ENCODE measurements at places on chromosomes 6 and 20.

DNA sequence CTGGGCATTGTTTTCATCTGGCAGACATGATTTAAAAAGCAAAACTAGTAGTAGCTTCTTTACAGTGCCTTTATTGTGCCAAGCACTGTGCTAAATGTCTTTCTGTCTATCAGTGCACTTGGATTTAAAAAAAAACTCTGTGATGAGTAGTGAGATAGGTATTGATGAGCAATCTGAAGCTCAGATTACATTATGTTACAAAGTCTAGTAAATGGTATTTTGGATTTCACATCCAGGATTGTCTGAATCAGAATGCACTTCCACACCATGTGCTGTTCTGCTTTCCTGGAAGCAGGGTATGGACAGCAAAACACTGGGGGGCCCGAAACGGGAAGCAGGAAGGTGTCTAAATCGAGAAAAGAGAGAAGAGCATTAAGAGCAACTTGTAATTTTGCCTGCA lies 103.4 kb upstream of the CCN2 start:
- DNase-seq, result no peak

- no peak for DNase-seq
These were observed 171.8 kb upstream of the COL21A1 start for GRCh38 chr6:56419191-56419590.

DNA sequence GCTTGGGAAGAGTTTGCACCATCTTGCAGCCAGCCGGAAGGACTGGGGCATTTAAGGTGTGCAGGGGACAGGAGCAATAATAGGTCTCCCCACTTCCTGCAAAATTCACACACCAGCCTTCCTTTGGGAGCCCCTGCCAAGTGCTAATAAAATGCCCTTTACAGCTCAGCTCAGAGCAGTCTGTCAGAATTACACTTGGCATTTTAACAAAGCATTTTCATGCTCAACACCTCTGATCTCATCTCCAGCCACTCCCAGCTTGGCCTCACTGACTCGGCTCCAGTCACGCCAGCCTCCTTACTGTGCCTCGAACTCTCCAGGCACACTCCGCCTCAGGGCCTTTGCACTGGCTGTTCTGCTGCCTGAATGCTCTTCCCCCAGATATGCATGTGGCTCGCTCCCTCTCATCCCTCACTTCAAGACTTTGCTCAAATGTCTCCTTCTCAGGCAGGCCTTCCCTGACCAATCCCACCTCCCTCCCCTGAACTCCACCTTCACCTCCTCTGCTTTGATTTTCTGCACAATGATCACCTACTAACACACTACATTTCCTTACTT lies 43.7 kb downstream of the GRM4 start:
- no peak for DNase-seq

DNA sequence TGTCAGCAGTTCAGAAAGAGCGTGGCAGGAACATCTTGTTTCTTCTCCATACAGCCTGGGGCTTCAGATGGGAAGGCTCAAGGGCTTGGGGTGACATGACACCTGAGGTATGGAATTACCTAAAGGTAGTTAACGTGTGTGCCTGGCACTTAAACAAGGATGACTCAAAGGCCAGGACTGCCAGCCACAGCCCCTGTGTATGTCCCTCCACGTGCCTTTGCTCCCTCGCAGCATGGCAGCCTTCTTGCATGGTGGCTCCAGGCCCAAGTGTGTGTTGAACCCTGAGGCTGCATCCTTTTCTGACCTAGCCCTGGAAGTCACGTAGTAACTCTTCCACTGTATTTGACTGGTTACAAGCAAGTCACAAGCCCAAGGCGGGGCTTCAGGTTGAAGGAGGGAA lies 33.6 kb upstream of the MYL9 start:
- no peak for DNase-seq

- DNase-seq, result no peak
These were observed 340.1 kb downstream of the ZFAND3 start for GRCh38 chr6:38159596-38159995.

GRCh38 chr6:156485150-156485549 lies 292.0 kb upstream of the ARID1B start:
- DNase-seq, result no peak

GRCh38 chr6:105174512-105174911 lies 5.3 kb downstream of the POPDC3 start:
- no peak for DNase-seq

- DNase-seq, result no peak
These were observed 241.7 kb upstream of the TAB2 start for GRCh38 chr6:149075616-149076354.

DNA sequence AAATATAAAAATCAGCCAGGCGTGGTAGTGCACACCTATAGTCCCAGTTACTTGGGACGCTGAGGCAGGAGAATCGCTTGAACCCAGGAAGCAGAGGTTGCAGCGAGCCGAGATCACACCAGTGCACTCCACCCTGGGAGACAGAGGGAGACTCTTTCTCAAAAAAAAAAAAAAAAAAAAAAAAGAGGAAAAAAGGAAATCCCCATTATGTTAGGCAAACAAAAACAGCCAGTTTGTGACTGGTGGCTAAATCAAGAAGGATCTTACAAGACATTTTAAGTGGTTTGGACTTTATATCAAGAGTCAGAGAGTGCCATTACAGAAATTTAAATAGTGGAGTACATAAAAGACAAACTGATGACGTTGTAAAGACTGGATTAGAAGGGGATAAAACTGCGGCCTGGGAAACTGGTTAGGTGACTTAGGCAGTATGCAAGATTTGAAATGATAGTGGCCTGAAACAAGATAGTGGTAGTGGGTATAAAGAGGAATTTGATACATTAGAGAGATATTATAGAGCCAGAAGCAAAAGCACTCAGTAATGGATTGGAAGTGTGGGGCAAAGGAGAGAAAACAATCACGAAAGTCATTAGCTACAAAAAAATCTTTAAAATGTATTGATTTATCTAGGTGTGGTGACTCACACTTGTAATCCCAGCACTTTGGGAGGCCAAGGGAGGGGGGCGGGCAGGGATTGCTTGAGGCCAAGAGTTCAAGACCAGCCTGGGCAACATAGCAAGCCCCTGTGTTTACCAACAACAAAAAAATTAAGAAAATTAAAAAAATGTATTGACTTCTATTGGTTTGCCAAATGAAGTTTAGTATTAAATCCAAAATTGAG lies 1.7 kb upstream of the MYO6 start:
- DNase-seq, result no peak

GRCh38 chr20:15033891-15034290 lies 696.5 kb upstream of the FLRT3 start:
- DNase-seq, result no peak

DNA sequence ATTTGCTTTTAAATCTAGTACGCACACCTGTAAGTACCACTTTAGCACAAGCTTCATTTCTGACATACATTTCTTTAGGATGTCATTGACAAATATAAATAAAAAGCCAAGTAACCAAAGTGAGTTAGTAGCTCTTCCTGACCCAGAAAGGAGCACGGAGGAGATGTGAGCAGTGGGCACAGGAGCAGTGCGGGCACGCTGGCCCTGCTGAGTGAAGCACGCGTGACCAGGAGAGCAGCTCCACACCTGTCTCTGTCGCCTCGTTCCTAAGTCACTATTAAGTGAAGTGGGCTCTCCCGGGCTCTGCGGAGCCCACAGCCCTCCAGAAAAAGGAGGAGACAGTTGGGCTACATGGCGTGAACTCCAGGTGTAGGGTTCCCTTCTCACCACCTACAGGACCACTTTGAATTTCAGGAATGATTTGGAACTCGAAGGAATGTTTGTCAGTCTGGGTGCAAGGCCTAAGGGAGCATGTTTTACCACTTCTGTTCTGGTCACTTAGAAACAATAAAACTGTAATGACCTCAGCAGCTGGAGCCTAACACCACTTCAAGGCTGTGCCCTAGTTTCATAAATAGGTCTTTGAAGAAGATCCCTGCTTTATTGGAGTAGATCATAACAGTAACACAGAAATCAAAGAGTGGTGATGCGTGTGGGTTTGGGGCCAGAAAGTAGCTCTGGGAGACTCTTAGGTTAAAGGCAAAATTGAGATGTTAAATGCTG lies 95.9 kb downstream of the FAM120B start:
- no peak for DNase-seq

- no peak for DNase-seq
These were observed 24.8 kb upstream of the APMAP start for GRCh38 chr20:25017257-25017803.

- DNase-seq, result peak; percentile 6
These were observed 5.9 kb downstream of the TMEM63B start for GRCh38 chr6:44133003-44133931.

- DNase-seq, result peak; percentile 95
These were observed at the start of gene FAM135A for GRCh38 chr6:70413114-70413991. Gene FAM135A, plus strand, starts transcription at chr6:70413508. Its CDS starts 14,835 bp downstream, at chr6:70428343.

DNA sequence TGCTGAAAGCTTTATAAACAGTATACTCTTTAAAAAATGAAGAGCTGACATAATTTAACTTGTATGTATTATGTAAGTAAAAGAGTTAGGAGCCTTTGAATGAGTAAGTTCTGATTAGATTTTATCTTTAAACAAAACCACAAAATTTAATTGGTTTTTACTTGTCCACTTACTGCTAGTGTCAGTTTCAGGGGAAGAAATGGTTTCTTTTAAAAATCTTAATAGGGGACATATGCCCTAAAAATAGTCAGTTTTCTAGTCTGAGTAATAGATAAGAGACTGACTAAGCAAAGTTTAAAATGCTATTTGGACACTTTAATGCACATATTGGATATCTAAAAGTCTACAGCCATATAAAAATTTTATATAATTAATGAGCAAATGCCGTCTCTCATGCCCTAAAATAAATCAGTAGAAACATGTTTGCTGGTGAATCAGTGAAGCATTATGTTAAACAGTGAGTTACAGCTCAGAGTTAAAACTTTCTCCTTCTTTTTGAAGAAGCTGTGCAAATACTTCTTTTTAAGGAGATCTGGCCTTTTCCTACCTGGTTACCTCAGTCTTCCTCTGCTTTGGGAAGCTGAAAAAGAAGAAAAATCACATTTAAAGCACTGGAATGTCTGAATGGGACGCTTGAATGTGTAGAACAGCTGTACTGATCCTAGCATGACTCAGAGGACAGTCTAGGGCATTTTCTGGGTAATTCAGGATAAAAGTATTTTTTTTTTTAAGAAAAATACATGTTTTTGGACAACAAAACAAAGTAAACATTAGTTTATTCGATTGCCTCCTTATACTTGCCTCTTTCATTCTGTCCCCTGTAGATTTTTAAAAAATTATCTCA lies 55.3 kb downstream of the CDH26 start:
- no peak for DNase-seq

- DNase-seq, result no peak
These were observed 423.4 kb upstream of the IMPG1 start for GRCh38 chr6:76495909-76496308.

DNA sequence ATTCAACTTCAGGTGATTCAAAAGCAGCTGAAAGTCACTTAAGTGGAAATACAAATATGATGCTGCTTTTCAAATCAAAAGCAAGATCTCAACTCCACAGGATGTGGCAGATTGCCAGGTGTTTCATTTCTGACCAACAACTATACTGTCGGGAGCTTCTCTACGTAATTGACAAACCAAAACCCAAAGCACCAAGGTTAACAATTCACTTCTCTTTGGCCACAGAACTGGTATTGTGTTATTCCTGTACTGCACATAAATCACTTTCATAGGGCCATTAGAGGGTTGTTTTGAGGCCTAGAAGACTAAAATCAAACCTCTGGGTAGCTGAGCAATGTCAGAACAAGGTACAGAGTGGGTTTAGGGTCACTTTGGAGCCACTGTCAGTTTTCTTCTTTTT lies 169.7 kb downstream of the HAO1 start:
- no peak for DNase-seq

GRCh38 chr20:58137651-58138265 lies 90.7 kb downstream of the ANKRD60 start:
- DNase-seq, result no peak

DNA sequence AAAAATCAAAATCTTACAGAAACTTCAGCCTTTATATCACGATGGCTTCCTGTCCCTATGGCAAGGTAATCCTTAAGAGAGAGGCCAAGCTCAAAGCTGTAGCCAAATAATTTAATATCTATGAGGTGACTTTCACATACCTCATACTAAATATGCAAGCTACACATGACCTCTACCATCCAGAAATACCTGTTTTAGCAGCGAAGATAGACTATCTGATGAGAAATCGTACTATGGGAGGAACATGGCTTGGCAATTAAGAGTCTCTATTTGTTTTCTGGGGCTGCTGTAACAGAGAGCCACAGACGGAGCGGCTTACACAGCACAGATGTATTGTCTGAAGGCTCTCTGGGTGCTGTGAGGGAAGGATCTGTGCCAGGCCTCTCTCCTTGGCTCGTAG lies 31.0 kb upstream of the SALL4 start:
- no peak for DNase-seq

- no peak for DNase-seq
These were observed 89.0 kb downstream of the TCP11 start for GRCh38 chr6:35051997-35052583.

GRCh38 chr6:38427492-38428210 lies 212.1 kb downstream of the BTBD9 start:
- DNase-seq, result no peak

- DNase-seq, result no peak
These were observed 14.7 kb downstream of the JAG1 start for GRCh38 chr20:10658876-10659632.

- no peak for DNase-seq
These were observed 122.3 kb downstream of the QRSL1 start for GRCh38 chr6:106751501-106752252.

GRCh38 chr6:31285486-31285885 lies 13.6 kb upstream of the HLA-C start:
- no peak for DNase-seq

- DNase-seq, result no peak
These were observed 209.6 kb downstream of the CDH26 start for GRCh38 chr20:60167812-60168211.

GRCh38 chr6:11813606-11814005 lies 35.0 kb upstream of the ADTRP start:
- DNase-seq, result no peak

- no peak for DNase-seq
These were observed 4.3 kb downstream of the AK9 start for GRCh38 chr6:109686566-109687265.

GRCh38 chr20:9066191-9066590 lies 2.7 kb upstream of the PLCB4 start:
- no peak for DNase-seq

- no peak for DNase-seq
These were observed 386.5 kb upstream of the SULF2 start for GRCh38 chr20:48171626-48172356.

- no peak for DNase-seq
These were observed 102.5 kb downstream of the PLCB1 start for GRCh38 chr20:8234580-8234979.

GRCh38 chr20:881051-881782 lies 34.9 kb downstream of the ANGPT4 start:
- no peak for DNase-seq

DNA sequence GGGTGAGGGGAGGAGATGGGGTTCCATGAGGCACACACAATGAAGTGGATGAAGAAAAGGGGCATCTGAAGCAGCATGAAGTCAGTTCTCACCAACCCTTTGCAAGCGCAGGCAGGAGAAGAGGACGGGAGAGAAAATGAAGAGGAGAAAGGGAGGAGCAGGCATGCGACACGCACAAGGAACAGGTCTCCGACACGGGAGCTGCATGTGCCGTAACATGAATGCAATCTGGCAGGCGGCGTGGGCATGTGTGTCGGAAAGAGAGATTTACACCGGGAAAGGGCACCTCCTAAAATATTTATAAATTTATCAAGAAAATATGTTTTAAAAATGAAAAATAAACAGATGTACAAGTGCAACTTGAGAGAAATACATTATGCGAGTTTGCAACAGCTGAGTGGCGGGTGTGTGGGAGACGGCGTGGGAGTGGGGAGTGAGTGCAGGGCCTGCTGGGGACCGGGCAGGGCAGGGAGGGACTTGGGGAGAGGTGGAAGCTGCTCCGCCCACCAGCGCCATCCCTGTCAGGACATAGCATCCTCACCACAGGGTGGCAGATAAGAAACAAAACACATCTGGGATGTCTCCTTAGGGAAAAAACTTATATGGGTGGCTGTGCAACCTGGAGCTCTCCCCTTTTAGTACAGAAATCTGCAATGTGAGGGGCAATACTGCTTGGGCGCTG lies 40.6 kb downstream of the GJA10 start:
- no peak for DNase-seq
